WTC11 (cell line): ENCODE measurements at places on chromosomes 4 and X. TPM values are rescaled to one million over a fixed set of nuclear protein-coding genes. Genes with fewer than 3 reads are reported as not detected.

GRCh38 chrX:2325076-2325784 is 175.5 kb downstream of the DHRSX start:
- H3K27me3 ChIP-seq = no peaks in the 10 kb centered on the region
- H3K27ac ChIP-seq = no peak overlapping the region
- H3K4me3 ChIP-seq = no peak overlapping the region
- no peak for DNase-seq

GRCh38 chrX:39011454-39012221 is 210.4 kb downstream of the MID1IP1 start:
- no peaks in the 10 kb centered on the region for H3K36me3 ChIP-seq
- no peak for DNase-seq
- no peak overlapping the region for H3K4me3 ChIP-seq
- peaks cover 2% of the 10 kb centered on the region; the same call in 1 of the 2 replicates for H3K27me3 ChIP-seq

DNA sequence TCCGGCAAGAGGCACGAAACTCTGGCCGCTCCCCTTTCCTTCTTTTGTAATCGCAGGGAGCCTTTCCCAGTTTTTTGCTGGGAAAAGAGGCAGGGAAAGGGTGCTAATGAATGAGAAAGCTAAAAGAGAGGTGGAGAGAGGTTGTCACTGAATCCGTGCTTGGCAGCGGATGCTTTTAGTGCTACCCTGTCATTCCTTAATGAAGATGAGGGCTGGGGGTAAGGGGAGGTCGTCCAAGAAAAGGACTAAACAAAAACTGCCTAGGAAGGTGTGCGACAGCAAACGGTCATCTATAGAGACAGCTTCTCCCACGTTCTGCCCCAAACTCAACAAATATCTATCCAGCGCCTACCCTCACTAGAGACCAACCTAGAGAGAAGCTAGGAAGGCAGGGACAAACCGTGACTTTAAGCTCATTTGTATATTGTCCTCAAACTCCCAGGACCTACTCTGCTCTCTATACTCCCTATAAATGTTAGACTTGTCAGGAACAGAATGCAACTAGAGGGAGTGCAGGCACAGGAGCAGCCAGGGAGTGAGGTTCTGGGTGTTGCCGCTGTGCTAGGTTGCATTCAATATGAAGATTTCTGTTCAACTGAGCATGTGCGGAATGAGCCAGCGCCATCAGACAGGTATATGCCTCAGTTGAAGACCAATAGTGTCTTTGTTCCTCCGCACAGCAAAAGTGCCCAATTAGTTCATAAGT is 777 bp upstream of the CASK start:
- peak overlapping the region; percentile 80 for H3K4me3 ChIP-seq
- no peaks in the 10 kb centered on the region for H3K36me3 ChIP-seq
- peak overlapping the region; percentile 77 for H3K27ac ChIP-seq
- H3K4me1 ChIP-seq = peaks cover 36% of the 10 kb centered on the region
- H3K27me3 ChIP-seq = peaks cover 3% of the 10 kb centered on the region; the same call in 1 of the 2 replicates

DNA sequence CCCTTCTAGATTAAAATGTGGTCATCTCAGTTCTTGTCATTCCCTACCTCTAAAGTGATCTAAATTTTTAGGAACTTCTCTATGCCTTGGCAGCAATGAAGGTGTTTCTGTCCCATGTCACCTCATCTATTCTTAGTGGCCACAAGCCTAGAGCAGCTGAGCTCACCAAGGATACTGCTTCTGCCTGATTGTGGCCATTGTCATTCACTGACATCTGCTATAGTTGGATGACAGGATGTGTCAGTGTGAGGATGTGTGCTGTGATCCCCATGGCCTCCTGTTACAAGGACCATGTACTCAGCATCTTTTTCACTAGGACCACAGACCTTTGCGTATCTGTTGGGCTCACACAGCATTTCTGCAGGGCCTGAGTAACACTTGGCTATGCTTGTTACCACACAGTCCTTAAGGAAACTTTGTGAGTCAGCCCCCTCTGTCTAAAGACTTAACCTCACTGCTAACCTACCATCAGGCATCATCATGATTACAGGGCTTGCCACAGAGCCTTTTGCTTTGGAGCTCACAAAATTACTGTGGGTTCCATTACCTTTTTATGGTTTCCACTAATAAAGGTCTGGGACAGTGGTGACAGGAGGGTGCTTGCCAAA is 421.0 kb downstream of the ADAM29 start:
- peaks cover 5% of the 10 kb centered on the region for H3K36me3 ChIP-seq
- H3K4me3 ChIP-seq = no peak overlapping the region
- H3K27me3 ChIP-seq = no peaks in the 10 kb centered on the region
- H3K4me1 ChIP-seq = peaks cover 3% of the 10 kb centered on the region; the same call in 1 of the 2 replicates
- H3K27ac ChIP-seq = no peak overlapping the region

DNA sequence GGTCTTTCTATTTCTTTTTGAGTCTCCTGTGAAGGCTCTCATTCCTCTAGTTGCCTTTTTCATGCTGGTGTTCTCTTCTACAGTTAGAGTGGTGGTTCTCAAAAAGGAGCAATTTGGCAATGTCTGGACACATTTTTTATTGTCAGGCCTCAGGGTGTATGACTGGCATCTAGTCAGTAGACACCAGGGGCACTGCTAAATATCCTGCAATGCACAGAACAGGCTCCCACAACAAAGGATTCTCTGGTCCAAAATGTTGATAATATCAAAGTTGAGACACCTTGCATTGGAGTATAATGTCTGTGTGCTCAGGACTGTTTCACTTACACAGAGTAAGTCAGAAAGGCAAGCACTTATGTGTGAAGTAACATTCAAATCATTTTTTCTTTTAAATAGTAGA is 1360.7 kb downstream of the ADGRL3 start:
- no peaks in the 10 kb centered on the region for H3K4me1 ChIP-seq
- no peak overlapping the region for H3K4me3 ChIP-seq
- no peak for DNase-seq
- no peaks in the 10 kb centered on the region for H3K27me3 ChIP-seq
- no peak overlapping the region for H3K27ac ChIP-seq

DNA sequence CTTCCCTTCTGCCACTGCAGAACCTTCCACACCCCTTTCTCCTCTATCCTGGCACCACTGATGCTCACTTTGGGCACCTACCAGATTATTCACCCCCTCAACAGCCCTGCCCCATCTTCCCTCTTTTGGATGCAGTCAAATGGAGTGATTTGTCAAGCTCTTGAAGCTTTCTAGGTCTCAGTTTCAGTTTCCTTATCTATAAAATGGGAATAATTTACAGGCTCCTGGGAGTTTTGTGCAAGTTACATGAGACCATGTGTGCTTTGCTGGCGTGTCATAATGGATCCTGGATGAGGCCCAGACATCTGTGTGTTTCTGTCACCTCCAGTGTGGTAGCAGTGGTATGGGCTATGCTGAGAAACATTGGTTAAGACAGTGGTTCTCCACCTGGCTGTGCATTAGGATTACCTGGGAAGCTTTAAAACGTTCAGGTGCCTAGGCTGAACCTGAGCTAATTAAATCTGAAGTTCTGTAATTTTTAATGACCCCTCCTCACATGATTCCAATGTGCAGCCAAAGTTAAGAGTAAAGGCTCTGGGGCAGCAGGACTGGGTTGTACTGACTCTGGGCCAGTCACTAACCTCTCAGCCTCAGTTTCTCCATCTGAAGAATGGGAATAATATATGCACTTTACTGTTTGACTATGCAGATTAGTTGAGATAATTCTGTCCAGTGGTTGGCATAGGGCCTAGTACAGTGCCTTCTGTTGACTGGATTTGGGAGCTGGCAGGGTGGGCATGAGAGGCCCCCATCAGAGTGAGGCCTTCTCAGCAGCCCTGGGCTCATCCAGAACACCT is 6.8 kb upstream of the MGST2 start:
- H3K27me3 ChIP-seq = peaks cover 7% of the 10 kb centered on the region
- H3K4me1 ChIP-seq = peaks cover 20% of the 10 kb centered on the region
- no peak overlapping the region for H3K27ac ChIP-seq
- DNase-seq = no peak

- H3K4me1 ChIP-seq = peaks cover 18% of the 10 kb centered on the region
- no peaks in the 10 kb centered on the region for H3K27me3 ChIP-seq
- no peak overlapping the region for H3K27ac ChIP-seq
- H3K36me3 ChIP-seq = no peaks in the 10 kb centered on the region
Measured at GRCh38 chr4:134024251-134024650, 177.3 kb downstream of the PABPC4L start.

FAM184B gene
- total RNA-seq = 0.11 to 0.23 TPM (median 0.17 TPM) in 3 replicates

DDIT4L gene
- total RNA-seq = 3.8 to 4.9 TPM (median 4.3 TPM) in 3 replicates

RAI2 gene
- 0.57 to 0.78 TPM (median 0.77 TPM) in 3 replicates for total RNA-seq

BEX2 gene
- 30.6 to 34.1 TPM (median 32.8 TPM) in 3 replicates for total RNA-seq
